ENCODE measurements at places on chromosomes 4 and X.

GRCh38 chr4:187995322-187996207, at the start of gene ZFP42:
Gene ZFP42, plus strand, starts transcription at chr4:187995771. Its CDS starts 7,037 bp downstream, at chr4:188002808.
- DNase-seq, result no peak

- no peak for DNase-seq
Observed at GRCh38 chr4:188955066-188955465, 815.8 kb downstream of the TRIML1 start.

GRCh38 chrX:17750436-17750835, 13.1 kb downstream of the SCML1 start:
- DNase-seq, result no peak

DNA sequence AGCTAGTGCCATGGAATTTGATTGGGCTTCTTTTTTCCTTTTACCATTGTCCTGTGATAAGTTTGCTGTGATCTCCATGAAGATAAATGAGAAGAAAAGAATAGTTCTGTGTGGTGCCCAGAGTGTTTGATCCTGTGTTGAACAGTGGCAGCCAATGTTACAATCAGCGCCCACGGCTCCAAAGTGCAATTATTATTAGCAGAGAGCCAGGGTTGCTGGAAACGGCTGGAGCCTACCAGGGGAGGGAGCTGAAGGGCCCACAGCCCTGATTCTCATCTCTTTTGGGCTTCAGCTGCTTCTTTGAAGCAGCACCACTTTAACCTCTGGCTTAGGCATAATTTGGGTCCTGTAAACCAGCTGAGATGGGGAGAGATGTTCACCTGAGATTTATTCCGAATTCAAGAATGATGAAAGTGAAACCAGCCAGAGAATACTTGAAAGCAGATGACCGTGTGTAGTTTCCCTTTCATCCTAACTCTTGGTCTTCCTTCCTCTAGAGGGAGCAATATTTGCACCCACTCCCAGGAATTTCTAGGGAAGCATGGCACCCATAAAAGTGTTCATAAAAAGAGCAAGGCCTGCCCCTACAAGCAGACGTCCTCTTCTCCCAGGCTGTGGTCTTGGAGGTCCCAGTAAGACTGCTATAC, 298.3 kb downstream of the EVC2 start:
- no peak for DNase-seq

DNA sequence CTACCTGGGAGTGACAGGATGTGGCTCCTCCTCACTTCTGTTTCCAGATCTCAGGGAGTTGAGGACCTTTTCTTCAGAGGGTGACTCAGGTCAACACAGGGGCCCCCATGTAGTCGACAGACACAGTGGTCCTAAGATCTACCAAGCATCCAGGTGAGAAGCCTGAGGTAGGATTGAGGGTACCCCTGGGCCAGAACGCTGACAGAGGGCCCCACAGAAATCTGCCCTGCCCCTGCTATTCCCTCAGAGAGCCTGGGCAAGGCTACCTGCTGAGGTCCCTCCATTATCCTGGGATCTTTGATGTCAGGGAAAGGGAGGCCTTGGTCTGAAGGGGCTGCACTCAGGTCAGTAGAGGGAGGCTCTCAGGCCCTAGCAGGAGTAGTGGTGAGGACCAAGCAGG, 1.5 kb downstream of the MAGEA12 start:
- no peak for DNase-seq

DNA sequence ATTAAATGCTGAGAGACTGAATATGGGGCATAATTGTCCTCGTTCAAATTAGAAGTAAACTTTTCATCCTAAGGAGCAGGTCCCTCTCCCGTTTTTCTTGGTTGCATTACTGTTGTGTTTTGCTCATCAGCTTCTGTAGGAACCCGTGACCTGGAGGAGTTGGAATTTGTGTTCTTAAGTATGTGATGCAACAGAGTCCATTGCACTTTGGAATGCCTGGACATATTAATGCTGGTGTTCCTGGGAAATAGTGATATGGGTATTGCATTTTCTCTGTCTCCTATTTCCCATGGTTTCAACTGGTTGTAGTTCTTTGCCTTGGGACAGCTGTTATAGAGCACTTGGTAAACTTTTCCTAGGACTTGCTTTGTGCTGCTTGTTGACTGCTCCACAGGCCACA, 417.8 kb upstream of the LCORL start:
- DNase-seq, result no peak

DNA sequence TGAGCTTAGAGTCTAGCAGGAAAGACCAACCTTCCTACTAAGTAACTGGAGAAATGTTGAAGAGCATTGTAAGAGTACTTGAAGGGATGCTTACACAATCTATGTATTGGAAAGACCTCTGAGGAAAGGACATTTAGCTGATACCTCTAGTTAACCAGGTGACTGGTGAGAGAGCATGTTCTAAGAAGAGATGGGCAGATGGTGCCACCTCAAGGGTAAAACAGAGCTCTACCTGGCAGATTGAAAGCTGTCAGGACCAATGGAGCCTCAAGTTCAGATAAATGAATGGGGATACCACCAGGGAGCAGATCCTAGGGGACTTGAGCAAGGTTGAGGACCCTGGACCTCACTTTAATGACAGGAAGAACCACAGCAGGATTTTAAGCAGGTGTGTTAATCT, 196.4 kb downstream of the QDPR start:
- DNase-seq, result no peak

DNA sequence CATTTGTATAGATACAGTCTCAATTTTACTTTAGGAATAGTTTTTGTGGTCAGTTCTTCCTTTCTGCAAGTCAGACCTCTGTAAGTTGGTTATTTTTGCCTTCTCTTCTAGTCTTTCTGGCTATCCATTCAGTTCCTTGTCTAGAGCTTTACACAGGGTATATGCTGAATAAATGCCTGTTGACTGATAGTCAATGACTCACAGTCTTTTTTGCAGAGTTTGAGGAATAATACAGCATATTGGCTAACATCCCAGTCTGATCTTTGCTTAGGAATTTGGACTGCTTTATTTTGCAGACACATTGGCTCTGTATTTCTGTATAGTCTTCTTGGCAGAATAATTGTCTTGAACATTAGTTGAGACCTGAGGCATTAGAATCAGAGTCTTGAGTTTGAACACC, 132.4 kb downstream of the MAGEC1 start:
- no peak for DNase-seq

DNA sequence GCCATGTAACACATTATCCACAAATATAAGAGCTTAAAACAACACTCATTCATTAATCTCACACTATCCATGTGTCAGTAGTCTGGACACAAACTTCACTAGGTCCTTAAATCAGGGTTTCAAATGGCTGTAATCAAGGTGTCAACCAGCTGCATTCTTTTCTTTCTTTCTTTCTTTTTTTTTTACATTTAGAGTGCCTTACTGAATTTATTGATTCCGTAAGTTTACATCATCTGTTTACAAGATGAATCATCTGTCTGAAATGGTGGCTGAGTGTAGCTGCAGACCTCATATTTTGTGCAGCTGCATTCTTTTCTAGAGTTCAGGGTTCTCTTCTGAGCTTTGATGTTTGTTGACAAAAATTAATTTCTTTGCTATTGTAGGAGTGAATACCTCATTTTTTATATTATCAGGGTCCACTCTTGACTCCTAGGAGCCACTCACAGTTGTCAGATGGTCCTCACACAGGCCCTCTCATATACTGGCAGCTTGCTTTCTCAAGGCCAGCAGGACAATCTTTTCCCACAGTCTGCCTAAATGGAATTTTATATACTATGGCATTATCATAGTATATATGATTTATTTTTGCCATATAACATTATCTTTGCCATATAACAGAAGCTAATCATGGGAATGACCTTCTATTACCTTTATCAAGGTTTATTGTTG, 37.8 kb downstream of the SPOCK3 start:
- DNase-seq, result no peak

GRCh38 chr4:83262682-83263081, 21.9 kb downstream of the COQ2 start:
- DNase-seq, result no peak

DNA sequence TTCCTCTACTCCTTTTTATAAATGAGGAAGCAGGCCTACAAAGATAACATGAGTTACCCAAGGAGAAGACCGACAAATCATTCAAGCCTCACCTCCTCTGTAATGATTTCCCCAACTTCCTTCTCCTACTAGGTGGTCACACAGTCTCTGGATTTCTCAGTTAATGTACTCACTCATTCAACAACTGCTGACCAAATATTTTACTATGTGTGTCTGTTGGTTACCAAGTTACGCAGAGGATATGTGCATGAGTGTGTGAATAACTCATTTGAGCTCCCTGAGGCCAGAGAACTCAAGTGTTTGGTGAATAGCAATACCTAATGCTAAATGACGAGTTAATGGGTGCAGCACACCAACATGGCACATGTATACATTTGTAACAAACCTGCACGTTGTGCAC, 10.4 kb downstream of the CASK start:
- no peak for DNase-seq
